ENCODE measurements at places on chromosomes 1 and 21. TPM values are rescaled to one million over a fixed set of nuclear protein-coding genes. Genes with fewer than 3 reads are reported as not detected.

- no peak for DNase-seq
Measured at GRCh38 chr1:203034422-203035110, 8.3 kb downstream of the PPFIA4 start.

Gene CAPZB
- polyA plus RNA-seq = 256 TPM

Gene TEDDM1
- polyA plus RNA-seq = 0.09 TPM

Gene FCER1G
- 16.1 TPM for polyA plus RNA-seq

All from right renal pelvis (tissue), 4 donors.